ENCODE measurements at places on chromosomes 4 and X.
A peak's percentile ranks its signal among the peaks of the same experiment; 100 is the strongest.

DNA sequence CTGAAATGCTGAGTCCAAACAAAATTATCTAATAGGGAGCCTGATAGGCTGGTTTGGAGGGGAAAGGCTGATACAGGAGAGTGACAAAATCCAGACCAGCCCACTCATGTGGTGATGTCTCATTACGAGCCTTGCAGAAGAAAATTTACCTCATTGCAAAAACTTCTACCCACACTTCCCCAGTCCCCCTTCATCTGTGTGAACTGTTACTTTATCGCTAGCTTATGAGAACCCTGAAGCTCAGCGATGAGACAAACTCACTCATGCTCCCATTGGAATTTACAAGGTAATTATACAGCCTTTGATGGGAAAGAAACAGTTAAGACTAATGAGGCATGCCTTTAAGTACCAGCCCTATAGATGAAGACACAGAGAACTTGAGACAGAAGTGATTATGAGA is 76.1 kb downstream of the ARHGAP6 start:
- DNase-seq: no peak

DNA sequence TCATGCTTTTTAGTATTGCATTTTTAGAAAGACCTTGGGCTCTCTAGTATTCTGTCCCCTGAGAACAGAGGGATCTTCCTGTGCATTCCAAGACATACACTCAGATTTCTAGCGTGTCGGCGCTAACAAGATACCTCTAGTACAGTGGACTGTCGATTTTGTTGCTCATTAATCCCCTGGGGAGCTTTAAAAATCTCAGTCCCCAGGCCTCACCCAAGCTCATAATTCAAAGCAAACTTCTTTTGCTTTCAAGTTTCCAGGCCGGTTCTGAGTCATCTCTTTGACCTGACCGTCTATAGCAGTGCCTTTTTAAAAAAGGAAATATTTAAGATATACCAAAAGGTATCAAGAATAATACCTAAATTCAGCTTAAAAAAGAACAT is 137.0 kb downstream of the AMMECR1 start:
- no peak for DNase-seq

DNA sequence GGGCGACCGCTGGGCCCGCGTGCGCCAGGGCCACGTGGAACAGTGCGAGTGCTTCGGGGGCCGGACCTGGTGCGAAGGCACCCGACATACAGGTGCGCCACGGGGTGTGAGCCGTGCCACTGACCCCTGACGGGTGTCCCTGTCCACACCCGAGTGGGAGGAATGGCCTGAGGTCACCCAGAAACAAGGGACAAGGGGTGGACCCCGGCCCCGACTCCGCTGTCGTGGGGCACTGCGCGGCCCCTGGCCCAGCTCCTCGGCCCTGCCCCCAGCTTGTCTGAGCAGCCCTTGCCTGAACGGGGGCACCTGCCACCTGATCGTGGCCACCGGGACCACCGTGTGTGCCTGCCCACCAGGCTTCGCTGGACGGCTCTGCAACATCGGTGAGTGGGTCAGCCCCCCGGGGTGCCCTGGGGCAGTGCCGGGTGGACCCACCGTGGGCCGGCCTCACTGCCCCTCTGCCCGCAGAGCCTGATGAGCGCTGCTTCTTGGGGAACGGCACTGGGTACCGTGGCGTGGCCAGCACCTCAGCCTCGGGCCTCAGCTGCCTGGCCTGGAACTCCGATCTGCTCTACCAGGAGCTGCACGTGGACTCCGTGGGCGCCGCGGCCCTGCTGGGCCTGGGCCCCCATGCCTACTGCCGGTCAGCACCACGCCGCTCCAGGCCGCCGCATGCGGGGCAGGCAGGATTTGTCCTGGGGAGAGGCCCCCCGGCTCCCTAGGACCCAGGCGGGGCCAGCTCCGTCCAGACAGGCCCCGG is 2.8 kb downstream of the HGFAC start:
- no peak for DNase-seq

GRCh38 chr4:37727635-37728034 is 41.5 kb upstream of the RELL1 start:
- DNase-seq: no peak

- no peak for DNase-seq
These were observed 291.0 kb upstream of the HAND2 start for GRCh38 chr4:173821036-173821435.

GRCh38 chr4:56181140-56181953 is 205.9 kb downstream of the AASDH start:
- DNase-seq: peak; percentile 24

GRCh38 chrX:139192386-139192961 is 338.1 kb upstream of the F9 start:
- no peak for DNase-seq

DNA sequence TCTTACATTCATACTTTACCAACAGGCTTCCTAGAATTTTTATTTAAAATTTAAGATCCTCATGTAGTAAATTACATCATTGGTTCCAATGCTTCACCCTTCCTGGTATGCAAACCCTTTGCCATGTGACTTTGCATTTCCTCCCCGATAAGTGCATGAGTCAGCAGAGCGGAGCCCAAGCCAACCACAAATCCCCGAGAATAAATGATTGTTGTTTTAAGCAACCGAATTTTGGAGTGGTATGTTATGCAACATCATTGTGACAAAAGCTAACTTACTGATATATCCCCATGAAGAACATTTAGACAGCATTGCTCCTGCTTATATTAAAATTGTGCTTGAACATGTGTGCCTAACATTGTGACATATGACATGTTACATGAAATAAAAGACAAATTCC is 199.4 kb upstream of the DDX53 start:
- DNase-seq: no peak

GRCh38 chrX:10054396-10054795 is 87.2 kb downstream of the CLDN34 start:
- no peak for DNase-seq

GRCh38 chr4:109044431-109044830 is 258.0 kb downstream of the COL25A1 start:
- no peak for DNase-seq

DNA sequence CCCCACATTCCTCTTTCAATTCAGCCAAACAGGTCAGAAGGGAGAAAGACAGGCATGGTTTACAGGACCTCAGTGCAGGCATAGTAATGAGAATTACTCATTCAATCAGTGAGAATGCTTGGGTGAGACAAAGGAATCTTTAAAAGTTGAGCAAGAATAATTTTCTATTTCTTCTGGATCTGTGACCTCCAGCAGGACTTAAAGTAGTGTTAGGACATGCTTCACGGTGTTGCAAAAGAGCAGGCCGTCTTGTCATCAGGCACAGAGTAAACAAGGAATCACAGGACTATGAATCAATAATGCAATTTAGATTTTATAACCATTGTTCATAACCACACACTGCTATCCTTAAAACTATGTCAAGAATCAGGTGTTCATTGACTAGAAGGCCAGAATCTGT is 130.6 kb upstream of the GLRA2 start:
- no peak for DNase-seq

DNA sequence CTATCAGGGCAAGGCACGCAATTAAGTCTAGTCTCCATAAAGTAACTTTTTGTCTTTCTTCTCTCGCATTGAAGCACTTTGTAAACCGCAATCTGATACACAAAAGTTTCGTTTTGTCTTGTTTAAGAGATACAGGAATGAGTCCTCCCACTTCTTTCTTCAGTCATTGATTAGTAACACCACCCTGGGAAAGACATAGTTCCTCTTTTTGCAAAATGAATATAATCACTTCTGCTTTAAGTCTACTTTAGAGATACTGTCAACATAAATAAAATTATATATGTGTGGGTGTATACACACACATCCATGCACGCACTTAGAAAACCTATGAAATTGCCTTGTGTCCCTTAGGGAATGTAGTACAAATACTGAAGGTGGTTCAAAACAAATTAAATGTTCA is 11.7 kb downstream of the COQ2 start:
- no peak for DNase-seq

- no peak for DNase-seq
These were observed 25.7 kb downstream of the TRPC5 start for GRCh38 chrX:112056886-112057285.

GRCh38 chrX:109281483-109282275 is 200.2 kb downstream of the GUCY2F start:
- no peak for DNase-seq

DNA sequence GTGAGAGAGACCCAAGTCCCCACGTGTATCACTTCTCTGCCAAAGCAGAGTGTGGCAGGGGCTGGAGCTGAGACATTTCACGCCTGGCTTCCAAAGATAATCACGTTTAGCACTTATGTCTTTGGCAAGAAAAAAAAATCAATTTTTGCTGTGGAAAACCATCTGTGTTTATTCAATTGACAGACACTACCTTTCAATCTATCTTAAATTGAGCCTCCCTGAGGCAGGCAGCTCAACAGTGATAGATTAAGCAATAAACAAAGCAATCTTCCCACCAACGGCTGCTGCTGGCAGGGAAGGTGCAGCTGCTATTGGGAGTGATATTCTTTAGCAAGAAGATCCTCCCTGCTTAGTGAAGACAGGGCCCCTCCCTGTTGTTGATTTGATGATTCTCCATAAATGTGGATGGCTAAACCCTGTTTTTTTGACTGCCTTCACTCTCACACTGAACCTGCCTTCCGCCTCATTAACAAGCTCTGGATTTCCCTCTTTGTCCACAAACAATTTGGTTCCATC is 11.6 kb upstream of the MAGEB17 start:
- DNase-seq: no peak

DNA sequence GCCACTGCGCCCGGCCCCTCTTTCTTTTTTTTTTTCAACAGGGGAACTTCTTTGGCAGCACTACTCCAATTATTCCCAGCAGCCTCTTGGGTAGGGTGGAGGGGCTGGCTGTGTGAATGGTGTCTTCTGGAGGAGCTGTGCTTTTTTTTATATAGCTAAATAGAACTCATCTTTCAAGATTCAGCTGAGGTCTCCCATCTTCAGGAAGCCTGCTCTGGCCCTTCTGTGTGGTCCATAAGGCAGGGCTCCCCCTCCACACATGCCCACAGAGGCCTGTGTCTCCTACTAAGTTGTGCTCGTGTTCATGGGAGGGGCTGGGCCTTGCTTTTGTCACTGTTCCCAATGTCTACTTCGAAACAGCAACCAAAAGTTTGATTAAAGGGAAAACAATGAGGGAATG is 116.8 kb downstream of the AFAP1 start:
- no peak for DNase-seq

GRCh38 chr4:118683513-118683912 is 1.7 kb upstream of the METTL14 start:
- no peak for DNase-seq

GRCh38 chr4:24574236-24574635 is 10.1 kb downstream of the DHX15 start:
- DNase-seq: no peak

- no peak for DNase-seq
These were observed 72.5 kb upstream of the KCNIP4 start for GRCh38 chr4:22021106-22021505.

Measured in activated naive CD4-positive, alpha-beta T cell treated with anti-CD3 and anti-CD28 coated beads, Interleukin-2, amount 10 ng/mL, durations not matched to agents 7 days and 5 days (primary cell).